Esophagus squamous epithelium (tissue), 5 donors: ENCODE measurements at places on chromosomes 6 and 20.

- DNase-seq, result no peak
Measured at GRCh38 chr6:45386501-45386900, 8.8 kb upstream of the SUPT3H start.

DNA sequence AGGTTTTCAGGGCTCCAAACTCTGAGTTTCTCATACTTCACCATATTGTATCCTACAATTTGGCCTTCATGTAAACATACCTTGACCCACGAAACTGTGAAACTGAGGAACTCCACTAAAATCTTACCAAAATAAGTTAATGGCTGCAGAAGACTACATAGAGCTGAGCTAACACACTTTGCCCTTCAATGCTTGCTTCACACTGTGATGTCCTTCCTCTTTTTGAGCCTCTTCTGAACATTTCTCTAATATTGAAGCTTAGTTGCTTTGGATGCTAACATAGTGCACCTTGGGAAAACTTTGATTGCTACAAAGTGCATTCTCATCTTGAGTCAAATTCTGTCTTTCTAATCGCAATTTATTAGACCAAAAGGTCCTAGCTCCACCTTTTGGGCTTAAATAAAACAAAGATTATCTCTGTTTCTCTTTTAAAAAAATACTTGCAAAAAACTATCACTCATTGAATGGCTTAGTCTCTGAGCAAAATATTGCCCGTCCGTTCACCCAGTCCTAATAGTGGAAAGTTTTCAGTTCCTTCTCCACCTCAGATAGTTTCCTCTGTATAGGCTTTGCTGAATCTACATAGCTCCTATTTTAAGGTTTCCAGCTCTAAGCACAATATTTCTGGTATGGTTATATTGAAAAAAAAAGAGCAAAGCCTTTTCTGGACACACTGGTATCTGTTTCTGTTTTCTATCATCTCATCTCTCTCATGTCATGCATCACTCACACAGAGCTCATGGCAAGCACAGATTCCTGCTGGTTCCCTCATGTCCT, 494.6 kb downstream of the RFPL4B start:
- DNase-seq, result no peak

- no peak for DNase-seq
Measured at GRCh38 chr6:80340280-80340679, 233.8 kb downstream of the BCKDHB start.

DNA sequence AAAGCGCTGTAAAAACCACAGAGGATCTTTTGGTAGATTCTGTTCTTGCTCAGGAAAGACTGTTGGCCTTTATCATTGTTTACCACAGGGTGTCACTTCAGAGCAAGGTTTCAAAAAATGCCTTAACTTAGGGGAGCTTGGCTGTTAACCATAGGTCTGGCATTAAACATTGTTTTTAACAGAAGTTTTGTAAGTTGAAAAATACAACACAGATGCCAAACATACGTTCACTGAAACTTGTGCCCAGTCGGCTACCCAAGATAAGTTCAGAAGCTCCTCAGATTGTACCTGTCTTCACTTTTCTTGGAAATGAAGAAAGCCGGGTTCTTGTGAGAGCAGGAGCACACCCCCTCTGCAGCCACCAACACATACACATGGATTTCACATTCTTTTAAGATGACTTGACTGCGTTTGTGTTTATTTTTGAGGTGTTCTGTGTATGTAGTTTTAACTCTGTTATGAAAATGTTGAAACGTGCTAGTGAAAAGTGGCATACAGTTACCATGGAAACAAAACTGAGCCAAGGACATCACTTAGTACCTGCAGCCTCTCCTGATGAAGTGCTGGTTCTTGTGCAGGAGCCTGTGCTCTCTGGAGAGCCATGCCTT, 64.9 kb downstream of the SYCP2L start:
- no peak for DNase-seq
